SK-N-SH (cell line): ENCODE measurements at places on chromosomes 7 and 10. TPM values are rescaled to one million over a fixed set of nuclear protein-coding genes. Genes with fewer than 3 reads are reported as not detected.

DNA sequence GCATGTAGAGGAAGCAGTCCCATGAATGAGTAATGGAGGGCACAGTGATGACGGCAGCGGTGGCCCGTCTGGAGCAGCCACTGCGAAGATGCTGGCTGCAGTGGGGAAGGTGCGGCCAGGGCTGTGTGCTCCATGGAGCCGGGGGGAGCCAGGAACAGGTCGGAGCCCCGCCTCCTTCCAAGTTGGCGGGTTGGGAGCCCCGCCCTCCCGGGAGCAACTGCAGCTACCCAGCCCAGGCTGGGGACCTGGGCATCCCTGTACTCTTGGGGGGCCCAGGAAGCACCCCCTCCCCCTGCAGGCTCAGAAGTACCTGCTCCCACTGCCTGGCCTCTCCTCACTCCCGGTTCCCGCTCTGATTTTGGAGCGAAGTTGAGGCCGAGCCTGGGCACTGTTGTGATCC is 175.1 kb upstream of the ADCY1 start:
- no peaks in the 10 kb centered on the region for H3K27me3 ChIP-seq
- no peak overlapping the region for H3K4me3 ChIP-seq
- no peak overlapping the region for H3K27ac ChIP-seq
- H3K36me3 ChIP-seq, result no peaks in the 10 kb centered on the region
- H3K4me1 ChIP-seq, result peaks cover 21% of the 10 kb centered on the region
- peak; percentile 9 for DNase-seq

- H3K36me3 ChIP-seq, result no peaks in the 10 kb centered on the region
- DNase-seq, result no peak
- H3K4me3 ChIP-seq, result no peak overlapping the region
- H3K27me3 ChIP-seq, result no peaks in the 10 kb centered on the region
- H3K4me1 ChIP-seq, result 0 out of 2 replicates have a peak, but pooled peaks cover 11% of the 10 kb centered on the region
- no peak overlapping the region for H3K27ac ChIP-seq
Observed at GRCh38 chr7:32153006-32153405, 82.8 kb upstream of the PDE1C start.

- no peaks in the 10 kb centered on the region for H3K36me3 ChIP-seq
- no peak for DNase-seq
- no peaks in the 10 kb centered on the region for H3K4me1 ChIP-seq
- H3K4me3 ChIP-seq, result no peak overlapping the region
- no peak overlapping the region for H3K27ac ChIP-seq
Observed at GRCh38 chr7:27431465-27431864, 188.9 kb downstream of the EVX1 start.

- H3K27me3 ChIP-seq, result no peaks in the 10 kb centered on the region
- H3K4me1 ChIP-seq, result peaks cover 13% of the 10 kb centered on the region
- no peaks in the 10 kb centered on the region for H3K36me3 ChIP-seq
- H3K27ac ChIP-seq, result no peak overlapping the region; the same call in 1 of the 2 replicates
- no peak for DNase-seq
Observed at GRCh38 chr7:65379318-65379717, 5.7 kb downstream of the ZNF92 start.

- peaks cover 12% of the 10 kb centered on the region; the same call in 1 of the 2 replicates for H3K36me3 ChIP-seq
- DNase-seq, result no peak
- peak overlapping the region; percentile 51 for H3K27ac ChIP-seq
- peaks cover 2% of the 10 kb centered on the region for H3K4me1 ChIP-seq
- no peaks in the 10 kb centered on the region for H3K27me3 ChIP-seq
Observed at GRCh38 chr10:95660283-95660682, 3.8 kb upstream of the ALDH18A1 start.

TCAF1 gene
- 59.0 and 69.0 TPM in 2 replicates for polyA plus RNA-seq

DNA sequence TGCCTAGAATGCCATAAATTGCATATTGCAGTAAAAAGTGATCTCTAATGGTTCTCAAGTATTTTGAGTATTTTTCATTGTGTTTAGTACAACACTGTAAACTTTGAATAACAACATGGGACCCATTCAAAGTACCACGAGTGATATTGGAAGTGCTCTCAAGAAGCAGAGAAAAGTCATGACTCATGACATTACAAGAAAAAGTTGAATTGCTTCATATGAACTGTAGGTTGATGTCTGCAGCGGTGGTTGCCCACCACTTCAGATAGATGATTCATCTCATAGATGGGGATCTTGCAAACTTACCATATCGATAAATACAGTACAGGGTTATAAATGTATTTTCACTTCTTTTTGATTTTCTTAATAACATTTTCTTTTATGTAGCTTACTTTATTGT is 33.9 kb downstream of the ENTPD1 start:
- H3K4me1 ChIP-seq, result peaks cover 24% of the 10 kb centered on the region; the same call in 1 of the 2 replicates
- H3K4me3 ChIP-seq, result no peak overlapping the region
- H3K27ac ChIP-seq, result no peak overlapping the region
- DNase-seq, result no peak
- H3K36me3 ChIP-seq, result no peaks in the 10 kb centered on the region

- H3K27me3 ChIP-seq, result no peaks in the 10 kb centered on the region
- no peak overlapping the region for H3K27ac ChIP-seq
- H3K4me1 ChIP-seq, result no peaks in the 10 kb centered on the region; the same call in none of the 2 replicates
- no peak overlapping the region for H3K4me3 ChIP-seq
- H3K36me3 ChIP-seq, result no peaks in the 10 kb centered on the region
Observed at GRCh38 chr7:95861041-95861440, 88.7 kb downstream of the DYNC1I1 start.

- no peaks in the 10 kb centered on the region for H3K4me1 ChIP-seq
- no peaks in the 10 kb centered on the region for H3K27me3 ChIP-seq
- H3K36me3 ChIP-seq, result no peaks in the 10 kb centered on the region
- H3K4me3 ChIP-seq, result peak overlapping the region; percentile 22; the same call in 1 of the 2 replicates
Observed at GRCh38 chr7:89002981-89003956, 207.7 kb upstream of the TEX47 start.

GRCh38 chr7:74027683-74028320 is at the start of gene ELN:
Gene ELN (plus strand): TSS chr7:74028173. CDS start chr7:74028188, 15 bp downstream.
- no peaks in the 10 kb centered on the region for H3K36me3 ChIP-seq
- H3K27me3 ChIP-seq, result no peaks in the 10 kb centered on the region
- H3K4me1 ChIP-seq, result peaks cover 25% of the 10 kb centered on the region
- H3K4me3 ChIP-seq, result no peak within 1 kb of the TSS
- H3K27ac ChIP-seq, result peak within 1 kb of the TSS; percentile 82

MRPS24 gene
- polyA plus RNA-seq, result 234 and 235 TPM in 2 replicates

DNA sequence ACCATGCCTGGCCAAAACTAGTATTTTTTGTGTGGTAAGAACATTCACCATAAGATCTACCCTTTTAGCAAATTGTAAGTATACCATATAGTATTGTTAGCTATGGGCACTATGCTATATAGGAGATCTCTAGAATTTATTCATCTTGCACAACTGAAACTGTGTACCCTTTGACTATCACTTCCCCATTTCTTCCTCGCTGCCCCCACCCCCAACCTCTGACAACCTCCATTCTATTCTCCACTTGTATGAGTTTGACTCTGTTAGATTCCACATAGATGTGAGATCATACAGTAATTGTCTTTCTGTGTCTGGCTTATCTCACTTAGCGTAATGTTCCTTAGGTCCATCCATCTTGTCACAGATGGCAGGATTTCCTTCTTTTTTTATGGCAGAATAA is 3.6 kb downstream of the CASP7 start:
- peaks cover 6% of the 10 kb centered on the region; the same call in 1 of the 2 replicates for H3K4me1 ChIP-seq
- no peaks in the 10 kb centered on the region for H3K27me3 ChIP-seq
- H3K36me3 ChIP-seq, result peaks cover 9% of the 10 kb centered on the region
- DNase-seq, result no peak
- H3K27ac ChIP-seq, result no peak overlapping the region

GRCh38 chr10:113735913-113736312 is 15.6 kb upstream of the PLEKHS1 start:
- H3K4me3 ChIP-seq, result no peak overlapping the region
- no peaks in the 10 kb centered on the region for H3K36me3 ChIP-seq
- DNase-seq, result no peak
- no peaks in the 10 kb centered on the region for H3K27me3 ChIP-seq
- no peaks in the 10 kb centered on the region for H3K4me1 ChIP-seq

GRCh38 chr10:18656724-18657123 is 2.5 kb upstream of the ARL5B start:
- H3K4me3 ChIP-seq, result no peak overlapping the region
- H3K27ac ChIP-seq, result no peak overlapping the region
- H3K36me3 ChIP-seq, result no peaks in the 10 kb centered on the region
- H3K27me3 ChIP-seq, result no peaks in the 10 kb centered on the region
- no peak for DNase-seq

GRCh38 chr10:123889821-123890220 is 1.8 kb downstream of the CPXM2 start:
- no peaks in the 10 kb centered on the region for H3K4me1 ChIP-seq
- DNase-seq, result no peak
- no peak overlapping the region for H3K27ac ChIP-seq
- no peaks in the 10 kb centered on the region for H3K27me3 ChIP-seq
- no peaks in the 10 kb centered on the region for H3K36me3 ChIP-seq

GRCh38 chr7:102029616-102030015 is 212.2 kb downstream of the CUX1 start:
- no peak overlapping the region for H3K27ac ChIP-seq
- DNase-seq, result no peak
- no peaks in the 10 kb centered on the region for H3K27me3 ChIP-seq
- H3K4me3 ChIP-seq, result no peak overlapping the region
- H3K36me3 ChIP-seq, result no peaks in the 10 kb centered on the region

SPDYE2 gene
- not detected in 2 replicates for polyA plus RNA-seq

DNA sequence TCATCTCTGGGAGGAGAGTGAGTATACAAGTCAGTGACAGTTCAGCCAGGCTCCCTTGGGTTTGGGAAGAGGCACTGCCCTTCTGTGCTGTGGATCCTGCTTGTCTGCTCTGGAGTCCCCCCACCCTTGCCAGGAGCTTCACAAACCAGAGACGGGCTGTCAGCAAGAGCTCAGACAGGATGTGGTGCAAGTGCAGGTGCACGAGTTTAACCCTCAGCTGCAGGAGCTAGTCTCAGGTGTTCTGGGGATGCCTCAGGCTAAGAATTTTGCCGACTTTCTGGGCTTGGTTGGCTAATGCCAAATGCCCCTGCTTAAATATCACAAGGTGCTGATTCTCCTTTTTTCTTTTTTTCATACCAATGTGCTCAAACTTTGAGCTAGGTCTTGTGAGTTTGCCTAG is 22.3 kb downstream of the ZNF783 start:
- H3K27me3 ChIP-seq, result no peaks in the 10 kb centered on the region
- H3K4me1 ChIP-seq, result no peaks in the 10 kb centered on the region
- no peak overlapping the region for H3K4me3 ChIP-seq
- DNase-seq, result no peak
- no peak overlapping the region for H3K27ac ChIP-seq
- H3K36me3 ChIP-seq, result no peaks in the 10 kb centered on the region

SHTN1 gene
- polyA plus RNA-seq, result 5.2 and 6.6 TPM in 2 replicates

ANXA8L1 gene
- 0.16 and 0.21 TPM in 2 replicates for polyA plus RNA-seq

DNA sequence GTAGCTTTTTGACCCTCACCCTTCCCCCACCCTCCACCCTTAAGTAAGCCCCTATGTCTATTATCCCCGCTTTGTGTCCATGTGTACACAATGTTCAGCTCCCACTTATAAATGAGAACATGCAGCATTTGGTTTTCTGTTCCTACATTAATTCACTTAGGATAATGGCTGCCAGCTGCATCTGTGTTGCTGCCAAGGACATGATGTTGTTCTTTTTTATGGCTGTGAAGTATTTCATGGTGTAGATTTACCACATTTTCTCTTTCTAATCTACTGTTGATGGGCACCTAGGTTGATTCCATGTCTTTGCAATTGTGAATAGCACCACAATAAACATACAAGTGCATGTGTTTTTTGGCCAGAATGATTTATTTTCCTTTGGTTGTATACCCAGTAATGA is 232.2 kb downstream of the CACNA2D1 start:
- H3K27ac ChIP-seq, result no peak overlapping the region
- no peaks in the 10 kb centered on the region; the same call in 1 of the 2 replicates for H3K36me3 ChIP-seq
- peaks cover 3% of the 10 kb centered on the region for H3K4me1 ChIP-seq
- DNase-seq, result no peak
- no peaks in the 10 kb centered on the region for H3K27me3 ChIP-seq
- H3K4me3 ChIP-seq, result no peak overlapping the region

DNA sequence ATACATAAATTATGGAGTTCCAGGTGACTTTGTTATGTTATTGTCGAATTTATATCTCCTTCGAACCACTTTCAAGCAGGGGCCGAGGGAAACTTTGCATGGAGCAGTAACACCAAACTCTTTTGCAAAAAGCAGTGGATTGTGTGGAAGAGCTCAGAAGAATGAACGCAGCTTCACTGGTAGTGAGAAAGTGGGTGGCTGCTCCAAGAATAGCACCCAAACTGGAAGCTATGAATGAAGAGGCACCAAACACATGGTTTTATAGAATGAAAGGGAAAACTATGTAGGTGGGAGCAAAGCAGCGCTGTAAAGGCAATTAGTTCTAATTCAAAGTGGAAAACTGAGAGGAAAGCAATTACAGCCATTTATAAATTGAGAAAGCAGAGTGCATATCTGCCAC is 67.2 kb downstream of the CTTNBP2 start:
- H3K27me3 ChIP-seq, result peaks cover 7% of the 10 kb centered on the region; the same call in 1 of the 2 replicates
- no peaks in the 10 kb centered on the region for H3K36me3 ChIP-seq
- DNase-seq, result no peak
- no peaks in the 10 kb centered on the region for H3K4me1 ChIP-seq
- no peak overlapping the region for H3K27ac ChIP-seq

DNA sequence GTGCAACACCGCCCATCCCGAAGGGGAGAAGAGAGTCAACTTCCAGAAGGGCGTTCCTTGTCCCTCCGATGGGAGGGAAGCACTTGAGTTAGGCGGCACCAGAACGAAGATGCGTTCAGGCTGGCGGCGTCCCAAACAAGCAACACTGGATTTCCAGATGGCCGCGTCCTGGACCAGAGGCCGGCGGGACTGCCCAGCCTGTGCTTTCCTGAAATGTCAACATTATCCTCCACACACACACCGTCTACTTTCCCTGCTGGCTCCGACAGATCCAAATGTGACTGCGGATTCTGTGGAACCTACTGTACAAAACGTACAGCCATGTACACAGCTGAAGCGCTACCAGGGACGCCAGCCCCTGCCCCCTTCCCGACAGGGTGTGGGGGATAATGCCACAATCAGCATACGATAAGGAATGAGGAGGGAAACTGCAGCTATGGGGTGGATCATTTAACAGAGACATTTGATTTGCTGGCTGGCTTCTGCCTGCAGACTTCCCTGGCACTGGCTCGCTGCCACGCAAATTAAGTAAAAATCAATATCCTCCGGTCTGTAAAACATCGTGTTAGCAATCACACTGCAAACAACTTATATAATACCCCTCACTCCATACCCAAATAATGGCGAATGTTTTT is 82.1 kb downstream of the ZRANB1 start:
- H3K27ac ChIP-seq, result peak overlapping the region; percentile 100
- DNase-seq, result peak; percentile 86
- H3K36me3 ChIP-seq, result peaks cover 7% of the 10 kb centered on the region
- H3K27me3 ChIP-seq, result no peaks in the 10 kb centered on the region

GRCh38 chr7:107045195-107045960 is 873 bp downstream of the PRKAR2B start:
- peak overlapping the region; percentile 92 for H3K27ac ChIP-seq
- peaks cover 33% of the 10 kb centered on the region for H3K4me1 ChIP-seq
- H3K4me3 ChIP-seq, result peak overlapping the region; percentile 100
- H3K36me3 ChIP-seq, result no peaks in the 10 kb centered on the region

GRCh38 chr7:20647036-20647435 is 31.6 kb downstream of the ABCB5 start:
- no peak overlapping the region for H3K27ac ChIP-seq
- no peaks in the 10 kb centered on the region for H3K4me1 ChIP-seq
- no peaks in the 10 kb centered on the region for H3K36me3 ChIP-seq
- H3K4me3 ChIP-seq, result no peak overlapping the region
- DNase-seq, result no peak
